Mesendoderm (in vitro differentiated cells): ENCODE measurements at places on chromosomes 4 and X.
A peak's percentile ranks its signal among the peaks of the same experiment; 100 is the strongest.

GRCh38 chr4:13703096-13703495, 75.6 kb upstream of the BOD1L1 start:
- no peak overlapping the region for H3K27ac ChIP-seq
- no peaks in the 10 kb centered on the region for H3K4me1 ChIP-seq
- no peak overlapping the region for H3K4me3 ChIP-seq
- H3K27me3 ChIP-seq = no peaks in the 10 kb centered on the region

- no peaks in the 10 kb centered on the region for H3K27me3 ChIP-seq
- no peak for DNase-seq
- H3K4me1 ChIP-seq = peaks cover 8% of the 10 kb centered on the region
- no peak overlapping the region for H3K4me3 ChIP-seq
- H3K36me3 ChIP-seq = no peaks in the 10 kb centered on the region
Measured at GRCh38 chr4:4662230-4662629, 120.4 kb upstream of the STX18 start.

GRCh38 chrX:11137543-11138139, 26.5 kb downstream of the HCCS start:
- H3K4me3 ChIP-seq = no peak overlapping the region
- no peaks in the 10 kb centered on the region for H3K4me1 ChIP-seq
- DNase-seq = peak; percentile 4
- H3K27ac ChIP-seq = no peak overlapping the region

DNA sequence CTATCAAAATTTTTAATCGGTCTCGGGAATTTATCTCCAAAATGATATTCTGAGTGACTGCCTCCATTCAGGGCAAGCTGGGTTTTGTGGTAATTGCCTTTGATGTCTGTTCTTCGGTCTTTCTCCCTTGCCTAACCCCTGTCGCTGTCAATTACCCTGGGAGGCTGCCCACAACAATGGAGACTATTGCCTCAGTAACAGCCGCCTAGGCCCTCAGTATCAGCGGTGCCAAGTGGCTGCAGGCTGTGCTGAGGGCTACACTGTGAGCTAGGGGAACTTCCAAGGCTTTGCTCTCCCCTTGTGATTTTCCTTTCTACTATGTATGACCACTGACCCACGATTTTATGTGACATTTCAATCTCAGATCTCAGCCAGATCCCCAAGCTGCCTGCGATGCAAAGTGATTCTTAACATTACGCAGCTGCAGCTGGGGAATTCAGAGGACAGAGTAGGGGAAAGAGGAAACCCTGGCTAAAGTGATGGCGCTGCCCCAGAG, 36.3 kb upstream of the REST start:
- H3K27me3 ChIP-seq = no peaks in the 10 kb centered on the region
- no peaks in the 10 kb centered on the region for H3K36me3 ChIP-seq
- H3K4me3 ChIP-seq = no peak overlapping the region
- peak; percentile 62 for DNase-seq

GRCh38 chr4:125482822-125483221, 168.1 kb downstream of the FAT4 start:
- H3K4me1 ChIP-seq = no peaks in the 10 kb centered on the region
- peak; percentile 53 for DNase-seq
- no peaks in the 10 kb centered on the region for H3K36me3 ChIP-seq
- H3K27ac ChIP-seq = no peak overlapping the region
- no peak overlapping the region for H3K4me3 ChIP-seq

GRCh38 chrX:45191820-45192409, 8.8 kb downstream of the DIPK2B start:
- H3K36me3 ChIP-seq = no peaks in the 10 kb centered on the region
- no peaks in the 10 kb centered on the region for H3K4me1 ChIP-seq
- no peak overlapping the region for H3K27ac ChIP-seq
- no peak for DNase-seq
